Sciatic nerve (tissue), 2 donors: ENCODE measurements at places on chromosomes 2 and 18.
A peak's percentile ranks its signal among the peaks of the same experiment; 100 is the strongest.

GRCh38 chr2:68385220-68385906 lies 20.3 kb downstream of the PLEK start:
- no peak for DNase-seq

DNA sequence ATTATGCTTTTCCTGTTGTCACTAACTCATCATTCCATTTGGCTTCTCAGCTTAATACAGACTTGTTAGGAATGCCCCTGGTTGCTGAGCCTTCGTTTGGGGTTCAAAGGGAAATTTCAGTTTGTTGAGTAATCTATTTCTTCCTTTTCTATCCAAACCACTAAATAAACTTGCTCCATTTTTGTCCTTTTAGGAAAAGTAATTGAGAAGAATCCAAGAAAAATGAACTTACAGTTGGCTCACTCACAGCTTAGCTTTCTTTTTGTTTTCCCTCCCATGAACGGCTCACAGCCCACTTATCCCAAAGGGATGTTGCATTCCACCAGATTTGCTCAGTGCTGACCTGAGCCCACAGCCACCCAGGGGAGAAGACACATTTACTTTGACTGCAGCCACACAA lies 73.9 kb downstream of the SOX11 start:
- DNase-seq: no peak

DNA sequence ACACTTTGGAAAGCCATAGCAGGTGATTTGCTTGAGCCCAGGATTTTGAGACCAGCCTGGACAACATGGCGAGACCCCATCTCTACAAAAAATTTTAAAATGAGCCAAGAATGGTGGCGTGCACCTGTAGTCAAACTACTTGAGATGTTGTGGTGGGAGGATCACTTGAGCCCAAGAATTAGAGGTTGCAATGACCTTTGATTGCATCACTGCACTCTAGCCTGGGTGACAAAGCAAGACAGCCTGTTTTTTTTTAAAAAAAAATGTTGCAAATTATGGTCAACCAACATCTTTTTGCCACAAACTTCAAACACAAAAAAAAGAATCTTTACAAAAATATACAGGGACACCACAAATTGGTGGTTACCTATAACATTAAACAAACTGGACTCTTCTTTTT lies 40.3 kb downstream of the MEX3C start:
- DNase-seq: no peak

DNA sequence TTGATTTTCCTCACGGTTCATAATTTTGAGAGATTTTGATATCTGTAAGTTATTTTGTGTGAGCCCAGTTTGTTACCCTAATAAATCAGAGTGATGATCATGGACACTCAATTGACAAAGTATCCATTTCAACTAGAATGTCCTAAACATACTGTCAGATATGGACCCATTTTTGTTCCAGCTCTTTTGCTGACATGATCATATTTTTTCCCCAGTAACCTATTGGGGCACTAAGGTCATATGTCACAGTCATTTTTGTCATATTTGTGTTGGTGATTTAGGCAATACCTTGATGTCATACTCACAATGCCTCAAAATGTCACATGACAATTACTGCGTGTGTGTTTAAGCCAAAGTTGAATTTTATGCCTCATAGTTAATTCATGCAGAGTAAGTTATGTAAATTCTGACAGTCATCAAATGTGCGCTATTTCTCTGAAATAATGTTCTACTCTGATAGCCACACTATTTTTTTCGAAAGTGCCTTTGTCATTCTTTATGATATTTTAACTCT lies 218.7 kb downstream of the ARHGAP15 start:
- DNase-seq: no peak

GRCh38 chr18:38402509-38402908 lies 836.9 kb upstream of the CELF4 start:
- no peak for DNase-seq

DNA sequence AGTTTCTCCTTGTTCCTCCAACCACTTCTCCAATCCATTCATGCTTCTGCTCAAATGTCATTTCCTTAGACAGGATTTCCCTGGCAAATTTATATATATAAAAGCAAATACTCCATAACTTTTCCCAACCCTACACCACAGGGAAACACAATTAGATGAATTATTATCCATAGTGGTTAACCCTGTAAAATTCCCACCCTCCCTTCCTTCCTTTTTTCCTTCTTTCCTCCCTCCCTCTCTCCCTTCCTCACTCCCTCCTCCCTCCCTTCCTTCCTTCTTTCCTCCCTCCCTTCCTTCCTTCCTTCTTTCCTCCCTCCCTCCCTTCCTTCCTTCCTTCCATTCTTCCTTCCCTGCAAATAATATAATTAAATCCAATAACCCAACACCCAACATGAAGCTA lies 617.7 kb downstream of the IRS1 start:
- DNase-seq: no peak

GRCh38 chr2:33498291-33498956 lies 22.0 kb downstream of the RASGRP3 start:
- DNase-seq: no peak

- DNase-seq: no peak
These were observed 41.5 kb upstream of the MCFD2 start for GRCh38 chr2:46956981-46957531.

GRCh38 chr2:70068119-70068518 lies 19.2 kb upstream of the PCBP1 start:
- no peak for DNase-seq

DNA sequence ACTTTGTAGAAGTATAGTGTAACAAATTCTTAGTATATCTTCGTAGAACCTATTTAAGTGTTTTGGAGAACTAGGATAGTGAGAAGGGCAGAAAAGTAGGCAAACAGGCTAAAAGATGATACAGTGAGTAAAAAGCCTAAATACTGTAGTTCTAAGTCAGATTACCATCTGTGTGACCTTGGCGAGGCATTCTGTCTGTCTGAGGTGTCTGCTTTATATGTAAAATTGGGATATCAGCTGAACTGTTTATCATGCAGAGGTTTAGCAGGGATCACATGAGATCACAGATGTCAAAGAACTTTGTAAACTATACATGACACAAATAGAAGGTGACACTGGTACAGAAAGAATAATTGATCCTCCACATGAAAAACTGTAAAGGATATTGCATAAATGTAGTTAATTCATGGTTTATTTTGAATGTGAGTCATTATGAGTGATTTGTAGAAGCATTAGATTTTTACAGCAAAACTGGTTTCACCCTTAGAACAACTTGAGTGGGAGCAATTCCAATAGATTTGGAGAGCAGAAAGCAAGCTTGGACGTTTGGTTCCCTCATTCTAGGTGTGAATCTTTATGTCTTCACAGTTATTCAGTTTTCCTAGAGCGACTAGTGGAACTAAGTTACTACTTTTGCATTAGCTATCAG lies 41.9 kb downstream of the TAF1B start:
- no peak for DNase-seq

- no peak for DNase-seq
These were observed 26.0 kb downstream of the GALNT5 start for GRCh38 chr2:157283468-157283867.

- DNase-seq: no peak
These were observed 118.1 kb upstream of the MAP2 start for GRCh38 chr2:209305746-209306196.

- DNase-seq: no peak
These were observed 40.1 kb downstream of the NTSR2 start for GRCh38 chr2:11629851-11630250.

DNA sequence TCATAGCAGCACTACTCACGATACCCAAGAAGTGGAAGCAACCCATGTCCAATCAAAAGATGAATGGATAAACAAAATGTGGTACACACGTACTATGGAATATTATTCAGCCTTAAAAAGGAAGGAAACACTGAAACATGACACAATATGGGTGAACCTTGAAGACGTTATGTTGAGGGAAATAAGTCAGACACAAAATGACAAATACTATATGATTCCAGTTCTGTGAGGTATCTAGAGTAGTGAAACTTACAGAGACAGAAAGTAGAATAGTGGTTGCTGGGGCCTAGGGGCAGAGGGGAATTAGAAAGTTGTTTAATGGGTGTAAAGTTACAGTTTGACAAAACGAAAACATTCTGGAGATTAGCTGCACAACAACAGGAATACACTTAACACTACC lies 24.7 kb downstream of the TLK1 start:
- DNase-seq: no peak

DNA sequence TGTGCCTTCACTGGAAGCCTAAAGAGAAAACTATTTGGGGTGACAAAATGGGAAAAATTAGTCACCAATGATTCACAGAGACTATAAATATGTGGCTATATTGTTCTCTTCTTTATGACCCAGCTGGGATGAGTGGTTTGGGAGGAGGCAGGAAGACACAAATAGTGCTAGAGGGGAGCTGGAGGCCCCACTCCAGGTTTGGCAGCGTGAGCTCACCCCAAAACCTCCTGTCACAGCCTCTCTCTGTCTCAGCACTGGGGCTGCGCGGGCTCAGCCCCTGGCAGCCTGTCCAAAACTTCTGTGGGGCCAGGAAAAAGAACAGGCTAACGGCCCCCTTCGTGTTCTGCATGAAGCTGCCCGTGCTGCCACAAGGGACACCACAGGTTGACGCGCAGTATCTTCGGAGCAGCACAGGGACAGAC lies 73.2 kb upstream of the LCLAT1 start:
- no peak for DNase-seq

- DNase-seq: no peak
These were observed 118.5 kb downstream of the BAZ2B start for GRCh38 chr2:159497847-159498246.

DNA sequence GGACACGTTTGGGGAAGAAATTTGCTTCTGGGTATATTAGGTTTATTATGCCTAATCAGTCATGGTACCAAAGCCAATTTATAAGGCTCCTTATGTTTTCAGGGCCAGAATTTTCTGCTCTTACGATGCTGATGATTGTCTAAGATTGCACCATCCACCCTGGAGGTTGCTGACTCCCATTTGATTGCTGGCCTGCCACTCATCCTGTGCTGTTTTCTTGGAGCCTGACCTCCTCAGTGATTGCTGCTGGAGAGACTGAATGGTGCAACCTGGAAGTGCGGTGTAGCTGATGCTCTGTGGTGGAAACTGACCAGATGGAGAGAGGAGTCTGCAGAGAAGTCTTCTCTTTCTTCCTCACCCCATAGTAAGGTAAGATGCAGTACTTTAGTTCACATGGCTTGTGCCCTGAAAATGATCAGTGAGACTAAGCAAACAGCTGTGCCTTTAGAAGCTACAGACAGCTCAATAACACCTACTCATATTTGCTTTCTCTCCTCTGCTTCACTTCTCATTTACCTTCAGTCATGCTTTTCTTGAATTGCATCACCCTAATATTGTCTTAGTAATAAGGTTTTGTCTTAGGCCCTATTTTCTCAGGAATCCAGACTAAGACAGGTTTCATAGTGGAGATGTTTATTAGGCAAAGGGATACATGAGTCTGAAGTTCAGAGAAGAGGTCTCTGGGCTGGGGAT lies 17.4 kb downstream of the ZNF24 start:
- DNase-seq: no peak

GRCh38 chr2:143110758-143111428 lies 18.3 kb upstream of the ARHGAP15 start:
- DNase-seq: peak; percentile 75

DNA sequence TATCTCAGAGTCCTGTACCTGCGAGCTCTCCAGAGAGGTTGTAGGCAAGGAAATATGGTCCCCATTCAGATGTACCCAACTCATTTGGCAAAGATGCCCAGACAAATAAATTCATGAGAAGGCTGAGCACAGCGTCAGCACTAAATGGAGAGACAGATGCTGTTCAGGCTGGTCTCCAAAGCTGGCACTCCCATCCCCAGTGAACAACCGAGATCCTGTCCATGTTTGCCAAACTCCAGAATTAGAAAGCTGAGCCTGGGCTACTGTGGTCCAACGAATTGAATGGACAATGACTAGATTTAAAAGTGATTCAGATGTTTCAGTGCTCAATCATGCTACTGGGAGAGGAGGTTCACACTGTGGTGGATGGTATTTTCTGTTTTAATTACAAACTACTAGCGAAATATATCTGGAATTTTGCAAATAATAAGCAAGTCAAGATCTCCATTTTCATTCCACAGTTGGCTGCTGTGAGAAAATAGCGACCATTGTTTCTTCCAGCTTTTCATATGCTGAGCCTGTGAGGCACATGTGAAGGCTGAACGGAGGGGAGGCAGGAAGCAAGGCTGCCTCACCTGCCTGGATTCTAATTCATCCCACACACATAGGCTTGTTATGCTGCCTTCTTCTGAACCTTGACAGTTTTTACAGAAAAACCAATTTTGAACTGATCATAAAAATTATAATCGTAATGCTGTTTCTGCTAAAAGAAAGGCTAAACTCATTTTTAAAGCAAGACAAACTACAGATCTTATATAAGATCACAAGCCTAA lies 22.6 kb upstream of the DAPL1 start:
- no peak for DNase-seq

DNA sequence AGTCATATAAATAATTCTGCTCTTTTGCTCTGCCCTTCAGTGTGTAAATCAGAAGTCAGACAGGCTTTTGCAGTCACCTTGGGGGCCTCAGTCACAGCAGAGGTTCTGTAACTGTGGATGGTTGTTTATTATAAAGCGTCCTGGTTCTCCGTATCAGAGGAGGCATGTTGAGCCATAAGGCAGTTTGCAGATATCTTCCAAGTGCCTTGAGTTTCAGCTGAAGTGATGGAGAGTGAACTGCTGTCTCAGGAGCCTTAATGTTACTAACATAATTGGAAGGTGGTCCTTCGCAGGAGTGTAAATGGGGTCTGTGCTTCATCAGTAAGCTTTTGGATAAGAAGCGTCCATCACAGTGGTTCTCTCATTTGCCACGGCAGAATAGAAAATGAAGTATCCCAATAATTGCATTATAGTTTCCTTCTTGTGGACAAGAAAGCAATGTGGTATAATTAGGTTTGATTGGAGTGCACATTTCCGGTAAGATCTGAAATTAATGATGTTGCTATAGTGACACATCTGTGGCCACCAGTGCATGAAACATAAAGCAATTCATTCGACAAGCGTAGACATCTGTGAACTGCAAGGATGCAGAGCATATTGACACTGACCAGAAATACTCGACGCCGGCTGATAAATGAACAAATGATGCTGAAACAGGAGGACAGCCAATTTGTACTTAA lies 112.5 kb upstream of the NFATC1 start:
- DNase-seq: no peak

DNA sequence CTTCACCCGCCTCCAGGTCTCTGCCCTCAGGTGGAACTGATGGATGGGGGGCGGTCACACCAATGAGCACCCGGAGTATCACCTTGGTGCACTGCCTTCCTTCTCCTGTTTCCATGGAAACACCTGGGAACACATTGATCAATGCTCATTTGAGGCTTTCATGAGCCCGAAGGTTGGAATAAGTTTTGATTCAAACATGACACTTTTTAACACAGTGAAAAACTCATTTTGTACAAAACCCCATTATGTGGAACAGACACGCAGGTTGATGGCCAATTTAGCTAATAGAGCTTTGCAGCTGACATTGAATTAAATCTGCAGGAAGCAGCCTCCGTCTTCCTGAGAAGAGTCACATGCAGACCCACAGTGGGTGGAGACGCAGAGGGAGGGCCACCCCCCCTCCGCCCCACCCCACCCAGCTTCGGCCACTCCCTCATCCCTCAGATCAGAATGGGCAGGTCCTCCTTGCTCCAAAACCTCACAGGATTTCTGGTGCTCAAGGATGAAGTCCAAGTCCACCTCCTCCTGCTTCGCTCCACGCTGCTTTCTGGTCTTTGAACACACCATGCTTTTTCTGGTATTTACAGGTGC lies 96.0 kb upstream of the MYCN start:
- DNase-seq: no peak
